Stimulated activated CD8-positive, alpha-beta memory T cell treated with anti-CD3 and anti-CD28 coated beads, Interleukin-12 subunit alpha, Interleukin-12 subunit beta, amount 100 ng/mL, for 1 hour (primary cell): ENCODE measurements at places on chromosomes 5 and 9.

GRCh38 chr9:35114113-35114839, 1.4 kb downstream of the ATOSB start:
- DNase-seq = no peak

DNA sequence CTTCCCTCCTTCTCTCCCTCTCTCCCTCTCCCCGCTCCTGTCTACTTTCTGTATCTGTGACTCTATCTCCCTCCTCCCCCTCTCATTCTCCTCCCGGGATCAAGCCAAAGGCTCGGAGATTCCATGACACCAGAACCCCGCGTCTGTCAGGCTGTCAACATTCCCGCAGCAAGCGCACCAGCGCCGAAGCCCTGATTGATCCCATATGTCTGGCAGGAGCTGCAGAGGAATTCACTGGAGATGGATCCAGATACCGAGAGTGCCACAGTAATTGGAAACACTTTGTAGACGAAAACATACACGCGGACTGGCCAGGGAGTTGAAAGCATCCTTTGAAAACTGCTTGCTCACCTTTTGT, 300 bp upstream of the SVEP1 start:
- DNase-seq = no peak

- DNase-seq = no peak
These were observed at the start of gene SUSD1 for GRCh38 chr9:112174965-112175795. SUSD1 (minus strand) TSS chr9:112175297; CDS start chr9:112175235, 62 bp downstream.

DNA sequence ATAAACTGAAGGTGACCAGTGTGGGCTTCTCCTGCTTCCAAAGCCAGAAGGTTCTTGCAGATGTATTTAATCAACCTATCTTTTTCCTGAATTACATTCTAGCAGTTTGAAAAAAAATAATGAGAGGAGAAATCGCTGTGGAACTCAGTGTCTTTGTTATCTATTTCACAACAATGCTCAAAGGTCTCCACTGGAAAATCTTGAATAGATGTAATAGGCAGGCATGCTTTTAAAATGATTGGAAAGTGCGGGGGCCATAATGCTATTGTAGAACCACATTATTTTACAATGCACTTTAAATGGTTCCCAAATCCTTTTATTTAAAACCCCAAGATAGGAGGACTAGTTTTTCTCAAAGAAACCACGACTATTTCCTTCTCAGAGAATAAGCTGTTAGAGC, 23.3 kb downstream of the ENC1 start:
- DNase-seq = no peak

DNA sequence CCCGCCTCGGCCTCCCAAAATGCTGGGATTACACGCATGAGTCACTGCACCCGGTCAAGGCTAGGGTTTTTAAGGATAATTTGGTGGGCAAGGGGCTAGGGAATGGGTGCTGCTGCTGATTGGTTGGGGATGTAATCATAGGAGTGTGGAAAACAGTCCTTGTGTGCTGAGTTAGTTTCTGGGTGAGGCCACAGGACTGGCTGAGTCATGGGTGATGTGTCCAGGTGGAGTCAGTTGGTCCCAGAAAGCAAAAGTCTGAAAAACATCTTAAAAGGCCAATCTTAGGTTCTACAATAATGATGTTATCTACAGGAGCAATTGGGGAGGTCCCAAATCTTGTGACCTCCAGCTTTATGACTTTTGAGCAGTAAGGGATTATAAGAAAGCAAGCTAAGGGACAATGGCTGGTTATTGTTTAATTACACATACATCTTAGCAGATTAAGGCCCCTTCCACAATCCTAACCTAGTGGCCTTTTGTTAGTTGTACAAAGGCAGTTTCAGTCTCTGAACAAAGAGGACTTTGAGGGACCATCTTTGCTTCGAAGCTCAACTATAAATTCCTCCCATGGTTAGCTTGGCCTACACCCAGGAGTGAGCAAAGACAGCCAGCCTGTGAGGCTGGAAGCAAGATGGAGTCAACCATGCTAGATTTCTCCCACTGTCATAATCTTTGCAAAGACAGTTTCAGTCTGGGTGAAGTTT, 5.5 kb upstream of the AOPEP start:
- DNase-seq = no peak

DNA sequence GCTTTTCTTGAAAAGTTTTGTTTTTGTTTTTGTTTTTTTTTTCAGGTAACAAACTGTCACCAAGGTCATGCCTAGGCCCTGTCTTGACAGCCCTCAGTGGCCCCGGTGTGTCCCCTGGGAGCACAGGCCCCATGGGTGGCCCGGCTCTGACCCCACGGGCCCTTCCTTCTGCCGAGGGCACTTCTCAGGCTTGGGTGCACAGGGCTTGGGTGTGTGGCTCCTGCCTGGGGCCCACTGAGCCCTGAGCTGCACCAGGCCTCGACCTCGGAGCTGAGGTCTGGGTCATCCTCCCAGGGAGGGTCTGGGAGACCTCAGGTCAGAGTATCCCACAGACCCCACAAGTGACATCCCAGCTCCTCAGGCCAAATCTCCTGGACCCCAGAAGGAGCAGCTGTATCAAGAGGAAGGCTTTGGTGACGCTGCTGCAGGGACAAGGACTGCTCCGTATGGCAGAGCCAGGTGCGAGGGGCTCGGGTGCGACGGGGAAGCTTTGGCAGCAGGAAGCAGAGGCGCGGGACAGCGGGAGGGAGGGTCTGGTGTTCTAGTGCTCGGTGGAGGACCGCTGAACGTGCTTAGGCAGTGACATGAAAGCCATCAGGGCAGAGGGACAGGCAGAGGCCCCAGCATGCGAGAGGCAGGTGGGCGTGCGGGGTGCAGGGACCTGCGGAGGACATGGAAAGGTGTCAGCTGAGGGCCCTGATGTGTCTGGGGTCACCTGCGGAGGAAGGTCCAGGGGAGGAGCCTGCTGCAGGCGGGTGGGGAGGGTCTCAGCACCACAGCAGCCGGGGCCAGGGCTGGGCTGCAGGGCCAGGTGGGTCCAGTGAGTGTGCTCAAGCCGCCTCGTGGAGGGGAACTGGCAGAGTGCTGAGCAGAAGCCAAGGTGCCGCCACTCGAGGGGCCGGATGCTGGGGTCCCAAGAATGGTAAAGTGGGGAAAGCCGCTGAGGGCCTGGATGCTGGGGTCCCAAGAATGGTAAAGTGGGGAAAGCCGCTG, 18.4 kb upstream of the SLC9A3 start:
- DNase-seq = no peak
